Pericardium fibroblast (primary cell): ENCODE measurements at places on chromosomes 7 and 10. TPM values are rescaled to one million over a fixed set of nuclear protein-coding genes. Genes with fewer than 3 reads are reported as not detected.

ENTPD1 gene
- total RNA-seq = 2.3 TPM in 1 of 2 replicates, not detected in the other

GIMAP8 gene
- not detected in 2 replicates for total RNA-seq

MBL2 gene
- total RNA-seq = not detected in 2 replicates

ACSL5 gene
- 4.3 and 6.5 TPM in 2 replicates for total RNA-seq

UCMA gene
- not detected in 2 replicates for total RNA-seq

HOXA1 gene
- 0.23 and 3.3 TPM in 2 replicates for total RNA-seq

A1CF gene
- total RNA-seq = not detected in 2 replicates

ABCB1 gene
- not detected in 2 replicates for total RNA-seq

SORBS1 gene
- total RNA-seq = 1.1 and 5.6 TPM in 2 replicates
